Ureter (tissue), 1 donor: ENCODE measurements at places on chromosomes 2 and 18. TPM values are rescaled to one million over a fixed set of nuclear protein-coding genes. Genes with fewer than 3 reads are reported as not detected.

VAMP8 gene
- 165 TPM for total RNA-seq

SPP2 gene
- not detected for total RNA-seq

FZD7 gene
- total RNA-seq = 24.2 TPM

ATIC gene
- 139 TPM for total RNA-seq

NEDD4L gene
- total RNA-seq = 299 TPM

CHRNA1 gene
- total RNA-seq = 0.34 TPM

NT5DC4 gene
- not detected for total RNA-seq

DNA sequence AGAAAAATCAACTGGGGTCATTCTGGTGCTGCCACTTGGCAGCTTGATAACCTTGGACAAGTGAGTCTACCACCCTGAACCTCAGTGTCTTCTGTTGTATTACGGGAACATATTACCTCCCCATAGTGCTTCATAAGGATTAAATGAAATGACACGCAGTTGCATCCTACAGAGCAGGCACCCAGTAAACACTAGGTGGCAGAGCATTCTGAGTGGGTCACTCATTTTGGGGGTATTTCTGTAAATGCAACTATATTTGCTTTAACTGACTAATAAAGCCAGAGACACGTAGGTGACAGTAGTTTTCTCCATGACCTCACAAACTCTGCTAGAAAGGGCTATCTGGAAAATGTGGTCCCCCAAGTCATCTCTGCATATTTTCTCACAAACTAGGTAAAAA is 4.7 kb downstream of the CD226 start:
- no peak for DNase-seq

- no peak for DNase-seq
Measured at GRCh38 chr2:221314786-221315185, 257.3 kb downstream of the EPHA4 start.

GRCh38 chr2:78261454-78261853 is 739.3 kb upstream of the LRRTM4 start:
- no peak for DNase-seq

DNA sequence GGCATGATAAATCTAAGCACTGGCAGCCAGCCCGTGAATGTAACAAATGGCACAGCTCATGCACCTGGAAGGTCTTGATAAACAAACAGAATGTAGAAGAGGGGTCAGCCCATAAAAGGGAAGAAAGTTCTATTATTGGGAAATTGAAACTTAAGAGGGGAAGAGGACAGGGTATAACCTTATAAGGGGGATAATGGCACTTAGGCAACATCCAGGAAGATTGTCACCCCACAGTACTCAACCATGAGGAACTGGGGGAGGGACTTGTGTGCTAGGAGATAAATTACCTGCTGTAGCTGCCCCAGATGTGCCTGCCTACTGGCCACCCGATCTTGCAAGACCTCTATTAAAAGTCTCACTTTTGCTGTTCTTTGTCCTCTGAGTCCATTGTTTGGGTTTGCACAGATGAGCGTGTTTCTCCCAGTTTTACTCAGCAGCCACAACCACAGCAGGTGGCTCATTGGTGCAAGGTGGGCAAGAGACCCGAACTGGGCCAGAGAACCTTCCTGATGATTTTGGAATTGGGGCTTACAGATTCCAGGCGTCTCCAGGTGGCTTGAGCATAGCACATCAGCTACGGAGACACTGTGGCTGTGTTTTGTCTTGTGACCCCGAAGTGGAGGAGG is 79.0 kb upstream of the TAF1B start:
- DNase-seq = no peak

GRCh38 chr2:72895759-72896281 is 8.6 kb downstream of the SPR start:
- no peak for DNase-seq

- DNase-seq = no peak
Measured at GRCh38 chr2:156452971-156453370, 16.8 kb downstream of the GPD2 start.

DNA sequence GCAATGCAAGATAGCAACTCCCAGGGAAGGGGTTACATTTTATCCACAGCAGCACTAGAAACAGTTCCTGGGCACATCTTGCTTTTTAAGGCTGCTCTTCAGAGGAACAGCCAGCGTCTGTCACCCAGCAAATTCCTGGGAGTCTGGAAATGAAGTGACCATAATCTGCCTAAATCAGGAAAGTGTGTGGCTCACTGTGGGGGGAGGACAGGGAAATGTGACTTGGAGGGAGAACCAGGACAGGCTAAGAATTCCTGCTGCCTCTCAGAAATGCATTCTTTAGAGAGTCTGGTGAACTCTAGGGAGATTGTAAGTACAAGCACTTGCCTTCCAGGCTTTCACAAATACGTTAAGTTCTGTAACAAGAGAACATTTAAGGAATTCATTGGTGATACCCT is 364.3 kb upstream of the SPHKAP start:
- no peak for DNase-seq

DNA sequence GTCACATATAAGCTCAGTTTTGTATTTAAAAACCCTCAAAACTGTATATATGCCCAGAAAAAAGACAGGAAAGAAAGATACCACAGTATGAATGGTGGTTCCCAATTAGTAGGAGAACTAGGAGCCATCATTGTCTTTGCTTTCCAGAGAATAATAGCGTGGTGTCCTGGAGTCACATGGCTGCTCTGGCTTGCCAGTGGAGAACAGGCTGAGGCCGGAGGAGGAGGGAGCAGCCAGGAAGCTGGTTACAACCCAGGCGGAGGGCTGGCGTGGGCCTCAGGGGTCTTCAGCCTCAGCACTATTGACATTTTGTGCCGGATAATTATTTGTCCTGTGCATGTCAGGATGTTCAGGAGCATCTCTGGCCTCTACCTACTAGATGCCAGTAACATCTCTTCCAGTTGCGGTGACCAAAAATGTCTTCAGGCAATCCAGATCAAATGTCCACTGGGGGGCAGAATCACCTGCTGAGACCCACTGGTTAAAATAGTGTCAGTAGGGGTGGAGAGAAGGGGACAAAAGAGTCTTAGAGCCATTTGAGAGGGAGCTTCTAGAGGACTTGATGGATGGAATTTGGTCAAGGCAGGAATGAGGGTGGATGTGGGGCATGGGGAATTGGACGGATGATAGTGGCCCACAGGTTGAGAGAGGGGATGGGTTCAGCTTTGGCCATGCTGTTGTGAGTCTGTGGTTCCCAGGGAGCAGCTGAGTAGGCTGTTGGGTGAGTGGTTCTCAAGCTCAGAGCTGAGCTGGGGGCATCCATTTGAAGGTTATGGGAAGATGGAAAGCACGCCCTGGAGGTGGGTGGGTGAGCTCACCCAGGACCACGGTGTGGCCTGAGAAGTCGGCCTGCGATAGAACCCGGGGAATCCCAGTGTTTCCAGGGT is 144.9 kb downstream of the AGAP1 start:
- DNase-seq = no peak

- DNase-seq = no peak
Measured at GRCh38 chr18:5434425-5434824, 109.4 kb downstream of the EPB41L3 start.

- no peak for DNase-seq
Measured at GRCh38 chr2:235690809-235691450, 197.1 kb downstream of the AGAP1 start.

DNA sequence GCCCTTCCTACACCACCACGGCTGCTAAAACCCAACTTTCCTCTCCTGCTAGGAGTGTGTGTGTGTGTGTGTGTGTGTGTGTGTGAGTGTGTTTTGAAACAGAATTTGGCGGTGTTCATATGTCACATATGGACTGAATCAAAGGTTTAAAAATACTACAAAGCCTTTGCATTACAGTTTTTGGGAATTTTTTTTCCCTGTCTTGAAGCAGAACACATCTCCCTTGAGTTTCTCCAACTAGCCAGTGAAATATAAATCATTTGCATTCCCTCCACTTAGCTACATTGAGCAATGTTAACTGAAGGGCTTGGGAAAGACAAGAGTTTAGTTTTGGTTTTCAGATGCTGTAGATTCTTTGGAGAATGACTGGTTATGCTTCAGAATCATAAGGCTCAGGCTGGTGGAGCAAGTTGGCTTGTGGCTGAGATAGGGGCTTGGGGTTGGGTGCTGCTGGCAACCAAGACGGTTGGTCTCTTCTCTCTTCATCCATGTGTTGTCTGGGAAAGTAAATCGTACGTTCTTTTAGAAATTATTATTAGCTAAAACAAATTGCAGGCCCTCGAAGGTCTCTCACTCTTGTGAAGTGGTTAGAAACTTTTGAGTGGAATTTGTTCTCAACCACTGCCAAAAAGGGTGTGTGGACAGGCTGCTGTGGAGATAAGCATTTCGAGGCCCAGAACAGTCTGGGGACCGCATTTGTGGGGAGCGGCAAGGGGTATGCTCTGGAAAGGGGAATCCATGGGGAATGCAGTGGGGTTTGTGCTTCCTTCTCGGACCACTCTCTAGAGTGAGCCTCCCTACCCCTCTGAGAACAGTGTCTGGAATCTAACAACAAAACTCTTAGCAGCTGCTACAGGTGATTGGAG is 1.4 kb downstream of the NRP2 start:
- DNase-seq = no peak

DNA sequence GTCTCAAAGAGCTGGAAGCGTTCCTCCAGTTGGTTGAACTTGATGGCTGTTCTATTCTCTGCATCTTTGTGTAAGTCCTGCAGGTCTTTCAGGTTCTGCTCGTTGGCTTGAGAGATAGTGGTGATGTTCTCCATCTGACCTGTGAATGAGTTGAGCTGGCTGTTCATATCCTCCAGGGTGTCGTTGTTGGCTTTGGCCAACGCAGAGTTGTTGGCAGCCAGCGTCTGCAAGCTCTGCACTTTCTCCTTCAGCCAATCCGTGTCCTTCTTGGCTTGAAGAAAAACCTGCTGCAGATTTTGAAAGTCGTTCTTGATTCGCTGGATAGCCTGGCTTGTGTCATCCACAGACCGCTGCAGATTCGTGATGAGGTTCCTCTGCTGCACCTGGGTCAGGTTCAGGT is 78.8 kb upstream of the THOC1 start:
- no peak for DNase-seq

DNA sequence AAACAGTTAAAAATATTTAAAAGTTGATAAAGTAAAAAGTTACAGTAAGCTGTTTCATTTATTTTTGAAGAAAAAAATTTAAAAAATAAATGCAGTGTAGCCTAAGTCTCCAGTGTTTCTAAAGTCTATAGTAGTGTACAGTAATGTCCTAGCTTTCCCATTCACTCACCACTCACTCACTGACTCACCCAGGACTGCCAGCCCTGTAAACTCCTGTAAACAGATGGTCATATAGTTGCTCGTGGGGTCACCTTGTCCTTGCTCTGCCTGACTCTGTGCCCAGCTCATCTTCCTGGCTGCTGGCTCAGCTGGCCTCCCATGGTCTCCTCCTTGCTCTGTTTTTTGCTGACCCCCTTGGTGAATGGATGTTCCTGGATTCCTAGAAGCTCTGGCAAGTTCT is 180.3 kb downstream of the VAPA start:
- DNase-seq = no peak

GRCh38 chr18:9872823-9873222 is 12.9 kb upstream of the TXNDC2 start:
- no peak for DNase-seq

GRCh38 chr2:126638746-126639145 is 17.2 kb upstream of the GYPC start:
- no peak for DNase-seq

DNA sequence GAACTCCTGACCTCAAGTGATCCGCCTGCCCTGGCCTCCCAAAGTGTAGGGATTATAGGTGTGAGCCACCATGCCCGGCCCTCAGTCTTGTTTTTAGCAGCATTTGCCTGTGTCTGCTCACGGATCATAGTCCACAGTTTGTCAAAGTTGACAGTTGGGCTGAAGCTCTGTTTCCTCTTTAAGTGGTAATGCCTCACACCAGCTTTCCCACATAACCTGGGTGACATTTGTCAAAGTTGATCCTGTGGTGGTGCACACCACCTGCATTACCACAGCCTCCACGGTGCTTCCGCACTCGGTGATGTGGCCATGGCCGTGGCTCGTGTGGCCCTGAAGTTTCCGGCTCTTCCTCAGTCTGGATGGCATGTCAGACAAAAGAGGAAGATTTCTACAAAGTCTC is 27.1 kb downstream of the RAB31 start:
- peak; percentile 17 for DNase-seq
